ENCODE measurements at places on chromosomes 11 and 22.

- DNase-seq: no peak
Observed at GRCh38 chr22:38727123-38727522, 21.4 kb downstream of the GTPBP1 start.

DNA sequence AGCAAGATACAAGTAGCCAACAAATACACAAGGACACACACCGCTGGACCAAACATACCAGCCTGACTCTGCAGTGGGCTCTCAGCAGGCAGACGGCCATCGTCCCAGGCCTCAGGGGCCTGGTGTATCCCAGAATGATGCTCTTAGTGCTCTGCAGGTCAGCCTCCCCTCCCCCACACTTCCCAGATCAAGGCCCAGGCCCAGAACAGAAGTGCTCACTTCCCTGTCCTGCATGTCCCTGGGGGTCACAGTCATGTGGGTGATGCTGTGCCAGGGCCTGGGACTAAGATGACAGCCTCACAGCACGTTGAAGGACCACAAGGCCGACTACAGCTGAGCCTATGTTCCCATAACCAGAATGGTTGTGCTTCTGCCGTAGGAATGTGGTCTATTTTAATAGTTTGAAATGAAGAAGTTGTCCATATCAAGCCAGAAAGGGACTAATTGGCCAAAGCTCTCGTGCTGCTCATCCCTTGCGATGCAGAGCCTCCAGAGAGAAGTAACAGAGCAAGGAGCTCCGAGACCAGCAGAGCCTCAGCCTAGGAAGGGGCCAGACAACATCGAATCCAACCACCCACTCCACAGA lies 48.6 kb downstream of the GAB4 start:
- DNase-seq: no peak

GRCh38 chr11:102610200-102610599 lies 14.9 kb downstream of the MMP20 start:
- DNase-seq: no peak

GRCh38 chr22:37621352-37621860 lies 12.8 kb downstream of the GGA1 start:
- DNase-seq: no peak

GRCh38 chr11:26522912-26523610 lies 49.0 kb downstream of the MUC15 start:
- no peak for DNase-seq

- no peak for DNase-seq
Observed at GRCh38 chr11:134509381-134510232, 97.6 kb upstream of the B3GAT1 start.

GRCh38 chr11:1970956-1971355 lies 23.8 kb downstream of the MRPL23 start:
- DNase-seq: no peak

GRCh38 chr11:83310718-83311117 lies 24.6 kb upstream of the CCDC90B start:
- no peak for DNase-seq

GRCh38 chr11:95716266-95716665 lies 73.3 kb downstream of the FAM76B start:
- DNase-seq: no peak

- DNase-seq: no peak
Observed at GRCh38 chr22:26777156-26777801, 119.9 kb downstream of the MIAT start.

- DNase-seq: no peak
Observed at GRCh38 chr11:72522186-72522585, 87.9 kb upstream of the CLPB start.

- no peak for DNase-seq
Observed at GRCh38 chr11:76329983-76330382, 50.9 kb downstream of the THAP12 start.

- DNase-seq: no peak
Observed at GRCh38 chr11:77874206-77874605, 53.3 kb downstream of the AAMDC start.

DNA sequence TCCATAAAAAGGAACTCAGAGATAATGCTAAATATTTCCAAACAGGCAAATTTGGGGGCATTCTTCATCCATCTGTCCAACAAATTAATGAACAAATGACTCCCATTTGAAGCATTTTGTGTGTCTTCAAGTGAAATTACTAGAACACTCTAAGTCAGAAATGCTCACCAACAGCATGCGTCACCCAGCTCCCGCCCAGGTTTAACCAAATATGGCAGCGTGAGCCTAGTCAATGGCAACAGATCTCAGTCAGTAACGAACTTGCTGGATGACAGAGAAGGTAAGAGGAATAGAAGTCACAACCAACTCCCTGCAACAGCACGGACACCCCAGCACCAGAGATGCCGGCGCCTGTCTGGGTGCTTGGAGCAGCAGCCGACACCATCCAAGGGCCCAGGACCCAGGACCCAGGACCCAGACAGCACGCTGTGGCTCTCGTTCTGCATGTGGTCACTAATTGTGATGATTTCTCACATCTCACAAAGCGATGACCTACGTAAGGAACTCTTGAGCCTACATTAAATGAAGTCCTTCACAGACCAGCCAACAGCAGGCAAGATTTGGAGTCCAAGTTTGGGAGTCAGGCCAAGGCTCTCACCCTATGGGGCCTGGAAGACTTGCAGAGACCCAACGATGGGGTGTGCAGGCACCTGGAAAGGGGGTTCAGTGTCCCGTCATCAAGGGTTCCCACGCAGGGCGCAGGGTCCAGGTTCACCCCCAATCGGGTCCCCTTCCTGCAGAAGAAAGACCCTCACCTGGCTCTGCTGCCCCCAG lies 556.9 kb downstream of the BRD1 start:
- DNase-seq: no peak

- no peak for DNase-seq
Observed at GRCh38 chr11:111447112-111447471, 65.1 kb downstream of the BTG4 start.

DNA sequence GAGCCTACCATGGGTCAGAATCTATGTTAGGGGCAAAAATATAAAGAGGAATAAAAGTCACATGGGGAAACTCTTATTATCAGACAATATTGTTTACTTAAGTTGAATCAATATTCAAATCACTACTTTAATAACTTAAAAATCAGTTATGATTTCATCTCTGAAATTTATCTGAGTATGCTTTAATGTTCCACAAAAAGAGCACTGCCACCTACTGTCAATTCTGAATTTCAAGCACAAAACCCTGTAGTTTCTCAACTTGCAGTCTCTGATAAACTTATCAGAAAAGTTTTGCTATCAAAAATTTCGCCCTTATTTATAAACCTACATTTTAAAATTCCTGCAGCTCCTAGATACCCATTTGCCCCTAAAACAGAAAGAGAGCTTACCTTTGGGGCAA lies 47.3 kb downstream of the RDX start:
- no peak for DNase-seq

- DNase-seq: no peak
Observed at GRCh38 chr11:2389377-2390026, 11.0 kb upstream of the TSSC4 start.

- DNase-seq: no peak
Observed at GRCh38 chr22:46070215-46070802, 80.0 kb upstream of the PPARA start.

DNA sequence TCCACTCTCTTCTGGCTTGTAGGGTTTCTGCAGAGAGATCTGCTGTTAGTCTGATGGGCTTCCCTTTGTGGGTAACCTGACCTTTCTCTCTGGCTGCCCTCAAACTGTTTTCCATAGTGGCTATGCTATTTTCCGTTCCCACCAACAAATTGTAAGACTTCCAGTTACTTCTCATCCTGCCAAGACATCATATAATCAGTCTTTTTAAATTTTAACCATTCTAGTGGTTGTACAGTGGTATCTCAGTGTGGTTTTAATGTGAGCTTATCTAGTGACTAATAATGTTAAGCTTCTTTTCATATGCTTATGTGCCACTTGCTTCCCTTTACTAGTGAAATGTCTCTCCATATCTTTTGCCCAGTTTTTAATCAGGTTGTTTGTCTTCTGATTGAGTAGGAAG lies 13.6 kb upstream of the TRIM29 start:
- DNase-seq: peak; percentile 58

GRCh38 chr22:37807410-37808293 lies at the start of gene GCAT:
Gene GCAT (plus strand): TSS chr22:37807934. CDS start chr22:37807968, 34 bp downstream.
- peak; percentile 75 for DNase-seq

GRCh38 chr11:119427279-119427678 lies 4.3 kb upstream of the THY1 start:
- DNase-seq: no peak

DNA sequence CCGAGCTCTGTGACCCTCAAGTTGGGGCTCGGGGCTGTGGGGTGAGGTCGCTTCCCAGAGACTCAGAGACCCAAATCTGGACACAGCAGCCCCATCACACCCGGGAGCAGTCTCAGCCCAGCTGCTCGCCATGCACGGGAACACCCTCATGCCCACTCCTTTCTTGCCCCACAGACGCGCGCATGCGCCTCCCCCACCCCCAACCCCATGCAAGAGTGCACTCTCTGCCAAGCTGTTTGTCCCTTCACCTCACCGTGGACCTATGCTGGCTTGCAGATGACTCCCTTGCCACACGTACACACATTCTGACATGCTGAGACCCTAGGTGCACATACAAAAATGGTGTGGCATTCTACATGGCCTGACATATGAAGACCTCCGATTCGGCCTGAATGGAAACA lies 478 bp upstream of the CD248 start:
- DNase-seq: no peak

GRCh38 chr11:109088086-109088485 lies 333.9 kb upstream of the C11orf87 start:
- DNase-seq: no peak

GRCh38 chr11:11011617-11012016 lies 153.8 kb upstream of the ZBED5 start:
- DNase-seq: no peak

DNA sequence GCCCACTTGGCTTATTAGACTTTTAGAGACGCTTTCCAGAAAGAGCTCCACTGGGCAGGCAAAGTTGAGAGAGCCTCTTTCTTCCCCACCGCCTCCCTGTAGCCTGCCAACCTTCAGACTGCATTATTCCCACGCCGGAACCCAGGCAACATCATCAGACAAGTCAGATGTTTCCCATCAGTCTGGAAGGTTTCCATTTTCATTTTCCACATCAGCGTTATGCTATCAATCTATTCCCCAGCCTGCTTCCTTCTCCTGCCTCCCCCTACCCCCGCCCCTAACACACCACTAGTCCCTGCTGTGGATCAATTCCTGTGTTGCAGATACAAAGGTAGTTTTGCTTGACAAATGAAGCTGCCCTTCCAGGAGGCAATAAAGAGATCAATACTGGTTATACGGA lies 184.8 kb downstream of the DSCAML1 start:
- DNase-seq: no peak

DNA sequence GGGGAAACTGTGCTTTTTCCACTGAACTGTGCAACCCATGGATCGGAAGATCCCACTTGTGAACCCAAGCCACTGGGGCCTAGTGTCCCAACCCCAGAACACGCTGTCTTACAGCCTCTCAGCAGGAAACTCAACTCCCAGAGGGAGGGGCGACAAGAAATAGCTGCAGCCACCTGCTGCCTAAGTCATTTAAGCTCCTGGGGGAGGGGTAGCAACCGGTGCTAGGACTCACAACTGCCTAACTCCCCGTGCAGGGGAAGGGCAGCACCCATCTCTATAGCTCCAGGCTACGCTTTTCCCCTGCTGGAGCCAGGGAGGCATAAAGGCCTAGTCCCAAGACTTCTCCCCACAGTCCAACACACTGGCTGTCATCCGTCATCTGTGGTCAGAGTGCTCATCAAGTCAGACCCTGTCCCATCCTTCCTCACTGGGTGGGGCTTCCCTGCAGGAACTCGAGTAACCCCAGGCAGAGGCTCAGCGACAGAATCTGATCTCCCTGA lies 363.0 kb downstream of the LUZP2 start:
- no peak for DNase-seq

GRCh38 chr22:46280999-46281623 lies 13.3 kb downstream of the TTC38 start:
- no peak for DNase-seq

GRCh38 chr11:110828086-110828485 lies 115.8 kb upstream of the ARHGAP20 start:
- no peak for DNase-seq

GRCh38 chr22:37300551-37301017 lies 18.3 kb downstream of the CYTH4 start:
- no peak for DNase-seq

DNA sequence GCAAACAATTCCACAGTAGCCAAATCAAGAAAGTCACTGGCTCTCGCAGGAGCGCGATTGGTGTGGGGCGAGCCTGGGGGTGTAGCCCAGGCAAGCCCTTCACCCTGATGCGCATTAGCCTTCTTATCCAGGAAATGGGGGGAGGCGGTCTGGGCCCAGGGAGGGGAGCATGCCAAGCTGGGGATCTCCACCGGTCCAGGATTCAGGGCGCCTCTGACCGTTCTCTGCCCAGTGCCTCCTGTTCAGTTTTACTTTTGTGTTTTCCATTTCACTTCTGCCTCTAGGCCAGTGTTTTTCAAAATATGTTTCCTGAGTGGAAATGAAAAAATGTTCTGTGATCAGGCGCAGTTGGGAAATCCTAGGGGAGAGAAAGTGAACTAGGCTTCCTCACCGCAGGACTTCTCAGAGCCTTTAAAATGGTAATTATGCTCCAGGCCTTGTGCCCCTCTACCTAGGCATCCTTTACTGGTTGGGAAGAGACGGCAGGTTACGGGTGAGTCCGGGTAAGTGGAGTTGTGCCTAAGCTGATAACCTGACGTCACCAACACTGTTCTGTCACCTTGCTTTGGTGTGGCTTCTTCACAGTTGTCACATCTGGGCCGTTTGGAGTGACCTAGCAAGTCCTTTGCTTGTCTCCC lies 18.4 kb downstream of the LRP5 start:
- DNase-seq: no peak

DNA sequence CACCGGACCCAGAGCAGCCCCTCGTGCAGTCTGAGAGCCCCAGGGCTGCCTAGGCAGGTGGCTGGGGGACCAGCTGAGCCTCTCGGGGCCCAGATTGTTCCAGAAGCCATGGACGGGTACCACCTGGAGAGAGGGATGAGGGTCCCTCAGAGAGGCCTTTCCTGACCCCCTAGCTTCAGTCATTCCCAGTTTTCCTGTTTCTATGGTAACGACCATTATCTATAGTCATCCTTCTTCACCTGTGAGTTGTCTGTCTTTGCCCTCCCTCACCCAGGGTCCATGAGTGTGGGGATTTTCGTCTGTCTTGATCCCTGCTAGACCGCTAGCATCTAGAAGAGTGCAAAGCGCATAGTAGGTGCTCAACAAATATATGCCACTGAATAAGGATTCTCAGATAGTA lies 76.3 kb upstream of the TCF20 start:
- DNase-seq: no peak

DNA sequence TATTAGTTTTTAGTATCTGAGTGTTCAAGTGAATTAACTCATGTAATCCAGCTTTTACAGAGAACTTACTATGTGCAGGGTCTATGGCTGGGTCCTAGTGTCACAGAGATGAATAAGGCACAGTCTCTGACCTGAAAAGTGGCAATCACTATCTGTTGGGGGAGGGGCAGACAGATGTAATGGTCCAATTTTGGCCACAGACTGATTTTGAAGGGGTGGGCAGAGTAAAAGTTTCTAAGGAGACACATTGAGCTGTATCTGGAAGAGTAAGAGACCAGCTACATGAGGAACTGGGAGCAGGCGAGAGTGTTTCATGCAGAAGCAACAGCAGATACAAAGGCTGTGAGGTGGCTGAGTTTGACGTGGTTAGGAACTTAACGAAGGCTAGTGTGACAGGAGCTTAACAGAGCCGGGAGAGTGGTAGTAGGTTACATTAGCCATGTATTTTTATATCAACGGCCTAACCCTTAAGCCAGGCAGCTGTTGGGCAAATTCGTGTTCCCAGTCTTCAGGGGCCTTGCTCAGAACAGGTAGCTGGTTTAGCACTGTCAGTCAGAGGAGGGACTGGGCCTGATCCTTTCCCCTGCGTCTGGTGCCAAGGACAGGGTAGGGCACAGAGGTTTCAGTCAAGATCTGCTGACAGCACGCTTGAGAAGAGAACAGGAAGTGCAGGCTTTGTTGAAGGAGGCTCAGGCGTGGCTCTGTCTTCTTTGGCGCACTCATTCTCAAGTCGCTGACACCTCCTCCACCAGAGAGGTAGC lies 1.4 kb upstream of the STIM1 start:
- DNase-seq: no peak
